ENCODE measurements at places on chromosomes 6 and 20.

GRCh38 chr20:36821964-36822437 lies 48.4 kb upstream of the DSN1 start:
- no peak for DNase-seq

DNA sequence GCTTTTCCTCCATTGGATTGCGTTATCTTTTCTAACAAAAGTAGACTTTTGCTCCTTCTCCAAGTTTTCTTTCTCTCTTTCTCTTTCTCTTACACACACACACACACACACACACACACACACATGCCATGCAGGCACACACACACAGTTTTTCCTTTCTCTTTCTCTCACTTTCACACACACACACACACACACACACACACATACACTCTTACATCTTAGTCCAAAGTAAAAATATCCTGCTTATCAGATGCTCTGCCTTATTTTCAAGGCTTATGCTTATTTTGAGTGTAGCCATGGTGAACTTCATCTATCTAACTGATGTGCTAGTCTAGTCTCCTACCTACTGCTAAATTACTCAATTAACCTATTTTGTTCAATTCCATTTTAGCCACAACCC lies 34.4 kb upstream of the RAB23 start:
- no peak for DNase-seq

DNA sequence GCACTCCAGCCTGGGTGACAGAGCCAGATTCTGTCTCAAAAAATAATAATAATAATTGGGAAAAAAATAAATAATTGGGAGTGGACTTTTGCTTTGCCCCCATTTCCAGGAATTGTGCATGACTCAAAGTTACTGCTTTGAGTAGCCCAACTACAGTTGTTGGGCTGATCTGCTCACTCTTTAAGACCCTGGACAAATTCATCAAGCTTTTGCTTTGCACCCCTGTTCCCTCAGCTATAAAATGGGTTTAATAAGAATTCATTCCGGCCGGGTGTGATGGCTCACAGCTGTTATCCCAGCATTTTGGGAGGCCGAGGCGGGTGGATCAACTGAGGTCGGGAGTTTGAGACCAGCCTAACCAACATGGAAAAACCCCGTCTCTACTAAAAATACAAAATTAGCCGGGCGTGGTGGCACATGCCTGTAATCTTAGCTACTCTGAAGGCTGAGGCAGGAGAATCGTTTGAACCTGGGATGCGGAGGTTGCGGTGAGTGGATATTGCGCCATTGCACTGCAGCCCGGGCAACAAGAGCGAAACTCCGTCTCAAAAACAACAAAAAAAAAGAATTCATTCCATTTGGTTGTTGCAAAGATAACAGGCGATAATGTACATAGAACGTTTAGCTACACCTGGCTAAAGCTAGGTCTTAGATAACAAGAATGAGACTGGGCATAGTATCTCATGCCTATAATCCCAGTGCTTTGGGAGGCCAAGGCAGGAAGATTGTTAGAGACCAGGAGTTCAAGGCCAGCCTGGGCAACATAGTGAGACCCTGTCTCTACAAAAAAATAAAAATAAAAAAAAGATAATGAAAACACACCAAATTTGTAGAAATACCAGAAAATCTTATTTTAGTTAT lies 87.9 kb upstream of the ZNF217 start:
- DNase-seq, result no peak

- DNase-seq, result peak; percentile 10
These were observed 48.1 kb downstream of the NKX2-2 start for GRCh38 chr20:21465799-21466198.

DNA sequence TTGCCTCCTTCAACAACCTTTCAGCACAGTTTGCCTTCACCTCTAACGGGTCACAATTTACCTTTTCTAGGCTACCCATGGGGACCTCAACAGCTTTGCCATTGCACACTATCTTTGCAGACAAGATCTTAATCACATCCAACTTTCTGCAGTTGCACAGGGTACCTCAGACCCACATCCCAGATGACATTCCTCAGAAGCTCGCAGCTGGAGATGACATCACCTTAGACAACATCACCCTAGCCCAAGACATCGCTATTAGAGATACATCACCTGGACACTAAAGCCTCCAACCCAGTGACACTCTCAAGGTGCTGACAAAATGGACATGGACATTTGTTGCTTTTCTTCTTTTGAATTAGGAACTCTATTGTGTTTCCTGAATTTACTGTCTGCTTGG lies 38.6 kb upstream of the RPP40 start:
- no peak for DNase-seq

DNA sequence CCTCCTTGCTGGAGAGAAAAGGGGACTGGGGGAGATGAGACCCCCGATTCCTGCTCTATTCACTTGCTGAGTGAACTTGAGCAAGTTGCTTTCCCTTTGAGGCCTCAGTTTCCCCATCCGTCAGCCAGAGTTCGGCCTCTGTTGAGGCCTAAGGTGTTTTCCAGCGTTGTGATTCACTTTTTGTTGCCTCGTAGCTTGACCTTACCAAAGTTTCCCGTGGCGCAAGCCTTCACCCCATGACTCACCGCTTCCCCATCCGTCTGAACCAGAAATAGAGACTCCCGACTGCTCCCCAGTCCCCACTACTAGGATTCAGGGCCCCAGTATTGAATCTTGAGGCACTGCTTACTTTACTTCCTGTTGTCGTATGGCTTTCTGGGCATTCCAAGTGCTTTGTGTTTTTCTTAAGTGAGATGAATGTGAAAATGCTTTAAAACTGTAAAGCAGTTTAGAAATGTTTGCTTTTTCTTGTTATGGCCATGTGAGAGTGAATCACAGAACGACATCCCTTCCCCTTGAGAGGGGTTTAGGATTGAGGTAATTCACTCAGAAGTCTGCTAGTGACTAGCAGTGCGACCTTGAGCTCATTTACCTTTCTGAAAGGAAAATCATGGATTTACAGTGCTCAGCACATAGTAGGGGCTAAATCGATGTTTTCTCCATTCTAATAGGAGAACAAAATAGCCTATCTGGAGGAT lies 1.2 kb downstream of the CHMP4B start:
- DNase-seq, result peak; percentile 68

- no peak for DNase-seq
These were observed 8.0 kb downstream of the CD2AP start for GRCh38 chr6:47485491-47486135.

DNA sequence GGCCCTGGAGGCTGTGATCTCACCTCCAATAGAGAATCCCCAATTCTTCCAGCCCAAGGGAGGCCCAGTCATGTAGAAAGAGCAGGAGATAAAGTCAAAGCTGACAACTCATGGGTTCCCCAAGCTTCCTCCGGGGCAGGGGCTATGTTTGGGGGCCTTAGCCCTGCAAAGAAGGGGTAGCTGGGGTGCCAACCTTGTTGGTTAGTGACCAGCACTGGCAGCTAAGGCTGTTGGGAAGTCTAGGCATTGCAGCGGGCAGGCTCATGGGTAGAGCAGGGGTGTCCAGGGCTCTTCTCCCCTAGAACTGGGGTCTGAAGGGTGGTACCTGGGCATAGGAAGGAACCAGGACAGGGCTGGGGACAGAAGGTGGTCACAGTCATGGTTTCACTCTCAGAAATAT lies 36.4 kb downstream of the TGM2 start:
- no peak for DNase-seq

- peak; percentile 32 for DNase-seq
These were observed 47.2 kb downstream of the FOXF2 start for GRCh38 chr6:1436334-1437306.

DNA sequence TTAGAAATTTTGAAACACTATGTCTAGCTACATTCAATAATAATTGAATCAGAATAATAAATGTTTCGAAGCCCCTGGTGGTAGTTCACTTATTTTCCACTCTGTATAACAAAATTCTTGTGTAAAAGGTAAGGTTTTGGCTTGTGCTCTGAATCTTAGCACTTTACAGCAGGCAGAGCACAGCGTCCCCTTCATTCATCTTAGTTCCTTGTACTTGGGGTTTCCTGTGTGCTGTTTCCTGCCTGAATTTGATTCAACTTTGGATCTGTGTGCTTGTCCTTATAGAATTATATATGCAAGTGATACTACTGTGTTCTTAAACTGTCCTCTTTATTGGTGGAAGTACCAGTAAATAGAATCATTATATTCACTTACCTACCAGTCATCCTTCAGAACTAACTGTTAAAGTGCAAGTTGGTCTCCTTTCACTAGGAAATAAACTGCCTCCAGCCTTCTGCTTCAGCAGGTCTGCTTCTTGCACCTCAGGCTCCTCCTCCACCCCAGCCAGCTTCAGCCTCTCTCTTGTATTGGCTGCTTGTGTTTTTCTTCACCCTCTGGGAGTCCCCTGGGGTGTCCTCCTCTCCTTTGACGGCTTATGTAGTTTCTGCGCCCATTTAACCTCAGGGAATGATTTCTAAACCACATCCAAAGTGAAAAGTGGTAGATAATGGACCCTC lies 28.8 kb upstream of the TULP4 start:
- peak; percentile 50 for DNase-seq

Measured in activated CD4-positive, alpha-beta memory T cell treated with anti-CD3 and anti-CD28 coated beads for 36 hours (primary cell).